ENCODE measurements at places on chromosomes 13 and 19.

GRCh38 chr13:112768795-112769481 is 79.1 kb downstream of the ATP11A start:
- DNase-seq: peak; percentile 70

DNA sequence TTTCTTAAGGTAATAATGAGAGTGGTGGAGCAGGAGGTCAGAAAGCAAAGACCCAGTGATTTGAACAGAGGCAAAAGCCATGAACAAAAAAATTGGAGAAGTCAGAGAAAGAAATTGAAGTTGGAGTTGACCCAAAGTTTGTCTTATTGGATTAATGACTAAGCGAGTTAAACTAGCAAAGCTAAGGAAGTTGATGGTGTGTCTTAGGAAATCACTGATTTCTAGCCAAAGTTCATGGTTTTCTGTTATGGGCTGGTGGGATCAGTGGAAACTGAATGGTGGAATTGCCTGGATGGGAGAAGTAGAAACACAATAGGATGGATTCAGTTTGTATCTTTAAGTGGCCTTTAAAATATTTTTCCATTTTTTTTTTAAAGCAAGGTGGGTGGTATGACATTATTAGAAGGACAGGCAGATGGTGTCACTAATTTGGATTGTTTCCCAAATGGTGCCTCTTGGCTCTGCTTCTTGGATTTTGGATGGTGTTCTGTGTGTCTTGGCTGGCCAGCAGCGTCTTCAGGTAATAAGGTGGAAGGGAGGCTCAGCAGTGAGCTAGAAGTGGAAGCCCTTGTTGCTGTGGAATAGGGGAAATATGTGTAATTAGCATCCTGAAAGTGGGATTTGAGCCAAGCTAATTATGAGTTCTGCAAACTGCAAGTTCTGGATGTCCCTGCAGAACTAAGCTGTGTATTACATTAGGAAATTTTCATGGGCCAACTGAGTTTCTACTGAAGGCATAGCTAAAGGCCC is 302.9 kb downstream of the LMO7 start:
- DNase-seq: no peak

DNA sequence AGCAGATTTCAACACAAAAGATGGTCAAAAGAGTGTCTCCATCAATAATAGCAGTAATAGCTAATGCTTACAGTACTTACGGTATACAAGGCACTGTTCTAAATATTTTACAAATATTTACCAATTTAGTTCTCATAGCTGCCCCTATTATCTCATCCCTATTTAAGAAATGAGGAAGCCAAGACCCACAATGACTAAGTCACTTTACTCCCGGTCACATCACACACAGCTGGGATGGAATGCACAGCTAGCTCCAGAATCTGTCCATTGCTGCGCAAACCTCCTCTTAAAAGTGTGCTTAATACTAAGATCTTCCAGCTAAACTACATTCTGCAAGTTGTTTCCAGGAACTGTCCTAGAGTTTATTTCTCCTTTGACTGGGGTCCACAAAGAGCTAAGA is 63.4 kb downstream of the RAP2A start:
- no peak for DNase-seq

- DNase-seq: no peak
Observed at GRCh38 chr13:98912846-98913245, 65.0 kb downstream of the DOCK9 start.

DNA sequence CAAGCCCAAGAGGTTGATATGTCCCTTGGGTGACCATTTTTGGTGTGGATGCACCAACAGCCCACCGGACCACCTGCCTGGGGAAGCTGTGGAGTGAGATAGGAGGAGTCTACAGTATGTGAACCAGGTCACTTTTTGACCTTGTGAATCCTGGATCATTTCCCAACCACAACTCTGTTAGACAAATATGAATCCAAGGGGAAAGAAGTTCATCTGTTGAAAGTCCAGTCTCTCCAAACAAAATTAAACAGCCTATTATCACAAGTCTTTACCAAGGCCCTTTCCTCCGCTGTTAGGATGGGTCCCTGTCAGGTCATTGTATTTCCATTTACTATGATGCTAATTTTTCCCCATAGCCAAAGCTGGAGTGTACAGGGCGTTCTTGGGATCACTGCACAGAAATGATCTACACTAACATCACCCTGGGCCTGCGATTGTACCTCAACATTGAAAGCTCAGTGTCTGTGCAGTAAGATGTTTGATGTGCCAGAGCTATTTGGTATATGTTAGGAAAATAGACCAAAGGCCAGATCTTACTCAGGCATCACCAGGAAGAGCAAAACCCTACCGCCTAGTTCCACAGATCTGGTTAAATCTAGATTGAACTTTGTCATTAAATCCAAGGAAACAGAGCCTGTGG is 117.1 kb downstream of the STARD13 start:
- DNase-seq: no peak

- no peak for DNase-seq
Observed at GRCh38 chr19:5774921-5775320, 9.6 kb downstream of the PRR22 start.

GRCh38 chr13:21319869-21320641 is 139.0 kb downstream of the ZDHHC20 start:
- no peak for DNase-seq

- DNase-seq: no peak
Observed at GRCh38 chr13:33352526-33352925, 67.0 kb upstream of the STARD13 start.

- no peak for DNase-seq
Observed at GRCh38 chr13:99199541-99200431, 868 bp upstream of the UBAC2 start.

Measured in left ventricle myocardium inferior (tissue), 1 donor.